ENCODE measurements at places on chromosomes 5 and 9.

- no peak for DNase-seq
These were observed 31.0 kb downstream of the TMEM38B start for GRCh38 chr9:105725370-105725769.

DNA sequence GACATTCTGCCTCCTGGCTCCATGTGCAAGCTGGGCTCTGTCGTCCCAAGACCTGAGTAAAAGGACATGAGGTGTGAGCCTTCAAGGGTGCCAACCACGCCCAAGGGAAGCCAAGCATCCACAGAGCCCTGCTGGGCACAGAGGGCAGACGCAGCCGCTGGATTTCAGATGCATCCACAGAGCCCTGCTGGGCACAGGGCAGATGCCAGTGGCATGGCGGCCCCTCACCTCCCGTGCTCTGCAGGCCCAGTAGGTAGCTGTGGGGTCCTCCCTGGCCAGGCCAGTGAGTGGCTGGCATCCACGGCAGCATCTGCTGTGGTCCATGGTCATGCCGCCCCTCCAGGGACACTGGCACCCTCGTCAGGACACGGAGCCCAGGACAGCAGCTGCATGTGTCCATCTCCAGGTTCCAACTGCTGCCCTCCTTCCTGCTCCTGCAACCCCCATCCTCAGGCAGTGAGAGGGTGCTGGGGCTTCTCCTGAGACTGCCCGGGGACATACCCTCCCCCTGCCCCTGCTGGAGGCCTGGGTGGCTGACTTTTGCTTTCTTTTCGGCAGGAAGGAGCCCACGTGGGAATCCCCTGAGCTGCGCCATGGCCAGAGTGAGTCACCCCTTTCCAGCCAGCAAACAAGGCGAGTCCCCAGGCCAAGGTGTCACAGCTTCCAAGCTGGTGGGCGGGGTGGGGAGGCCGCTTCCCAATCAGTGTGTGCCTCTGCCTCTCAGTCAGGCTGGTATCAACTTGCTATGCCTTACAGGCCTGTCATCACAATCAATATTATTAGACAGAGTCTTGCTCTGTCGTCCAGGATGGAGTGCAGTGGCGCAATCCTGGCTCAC, 4.0 kb upstream of the TRAF2 start:
- DNase-seq, result peak; percentile 60

DNA sequence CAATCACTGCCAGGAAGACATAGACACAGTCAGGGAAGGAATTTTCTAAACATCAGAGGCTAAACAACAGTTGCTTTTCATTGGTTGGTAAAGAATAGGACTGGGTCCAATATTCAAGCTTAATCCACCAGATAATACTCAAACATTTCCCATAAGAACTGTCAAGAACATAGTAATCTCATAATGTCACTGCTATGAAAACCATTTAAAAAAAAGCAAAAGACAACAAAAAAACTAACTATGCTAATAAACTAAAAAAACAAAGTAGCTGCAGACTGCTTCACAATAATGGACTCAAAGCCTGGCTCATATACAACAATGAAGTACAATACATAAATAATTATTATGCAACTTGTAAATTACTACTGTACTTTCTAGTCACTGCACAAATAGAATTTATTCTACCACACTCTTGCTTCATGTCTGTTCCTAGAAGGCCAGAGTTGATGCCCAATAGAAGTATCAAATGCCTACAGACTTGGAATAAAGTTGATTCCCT, 148.7 kb downstream of the MLLT3 start:
- peak; percentile 54 for DNase-seq

- DNase-seq, result peak; percentile 85
These were observed 42.3 kb downstream of the MACROH2A1 start for GRCh38 chr5:135356522-135357318.

DNA sequence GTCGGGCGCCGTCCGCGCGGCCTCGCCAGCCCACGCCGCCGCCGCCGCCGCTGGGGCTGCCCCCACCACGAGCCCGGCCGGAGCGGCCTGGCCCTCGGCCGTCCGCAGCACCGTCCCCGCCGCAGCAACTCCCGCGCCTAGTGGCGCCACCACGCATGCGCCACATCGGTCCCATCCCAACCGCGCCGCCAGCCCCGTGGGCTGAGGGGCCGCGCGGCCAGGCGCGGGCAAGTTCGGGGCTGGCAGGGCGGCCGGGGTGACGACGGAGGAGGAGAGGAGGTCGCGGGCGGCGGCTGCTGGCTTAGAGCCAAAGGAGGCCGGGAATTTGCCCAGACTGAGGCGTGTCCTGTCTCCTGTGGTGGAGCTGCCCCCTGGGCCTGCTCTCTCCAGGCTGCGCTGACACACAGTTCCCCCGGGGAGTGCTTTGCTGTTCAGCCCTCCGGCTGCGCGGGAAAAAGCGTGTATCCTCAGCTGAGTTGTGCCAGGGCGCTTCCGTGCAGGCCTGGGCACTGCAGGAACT, at the start of gene TUSC1:
TSS of gene TUSC1 (minus strand) at position 298 of the 520 bp plus-strand sequence. CDS start at position 166, 132 bp downstream.
- DNase-seq, result peak; percentile 89

DNA sequence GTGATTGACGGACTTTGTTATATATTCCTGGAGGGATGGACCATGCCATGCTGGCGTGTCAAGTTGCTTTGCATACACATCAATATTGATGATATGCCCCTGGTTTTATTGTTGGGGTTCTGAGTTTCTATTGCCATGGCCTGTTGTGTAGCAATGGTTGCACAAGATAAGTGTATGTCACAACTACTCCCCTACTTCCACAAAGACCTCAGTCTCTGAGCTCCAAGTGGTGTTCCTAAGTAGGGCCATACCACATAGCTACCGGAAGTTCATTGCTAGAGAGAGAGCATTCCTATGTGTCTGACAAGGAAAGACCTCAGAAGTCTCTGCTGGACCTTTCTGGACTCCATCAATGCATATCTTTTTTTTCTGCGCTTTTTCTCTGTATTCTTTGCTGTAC, 19.8 kb downstream of the TXNDC8 start:
- no peak for DNase-seq

DNA sequence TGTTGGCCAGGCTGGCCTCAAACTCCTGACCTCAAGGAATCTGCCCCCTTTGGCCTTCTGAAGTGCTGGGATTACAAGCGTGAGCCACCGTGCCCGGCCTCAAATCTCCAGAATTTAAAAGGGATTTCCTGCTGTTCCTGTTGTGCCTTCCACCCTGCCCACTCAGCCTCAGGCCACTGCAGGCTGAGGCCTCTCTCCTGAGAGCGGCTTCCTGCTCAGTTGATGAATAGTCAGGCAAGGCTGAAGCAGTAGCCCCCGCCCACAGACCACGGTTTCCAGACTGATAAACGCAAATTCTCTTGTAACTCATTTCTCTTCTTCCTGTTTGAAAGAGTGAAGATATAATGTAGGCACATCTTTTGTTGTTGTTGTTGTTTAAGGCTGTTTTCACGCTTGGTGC, 127.0 kb upstream of the PLCXD3 start:
- DNase-seq, result no peak

GRCh38 chr9:93653760-93654159, 77.4 kb downstream of the PHF2 start:
- DNase-seq, result no peak

DNA sequence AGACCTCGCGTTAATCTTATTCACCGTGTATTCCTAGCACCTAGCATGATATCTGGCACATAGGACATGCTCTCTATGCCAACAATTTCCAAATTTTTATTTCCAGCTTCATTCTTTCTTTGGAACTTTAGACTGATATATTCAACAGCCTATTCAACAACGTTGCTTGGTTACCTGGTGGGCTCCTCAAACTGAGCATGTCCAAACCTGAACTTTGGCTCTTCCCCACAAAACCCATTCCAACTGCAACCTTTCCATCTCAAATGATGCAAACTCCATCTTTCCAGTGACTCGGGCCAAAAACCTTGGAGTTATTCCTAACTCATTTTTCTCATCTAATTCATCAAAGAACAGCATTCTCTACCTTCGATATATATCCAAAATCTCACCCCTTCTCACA, 525.2 kb downstream of the AGTPBP1 start:
- DNase-seq, result no peak

DNA sequence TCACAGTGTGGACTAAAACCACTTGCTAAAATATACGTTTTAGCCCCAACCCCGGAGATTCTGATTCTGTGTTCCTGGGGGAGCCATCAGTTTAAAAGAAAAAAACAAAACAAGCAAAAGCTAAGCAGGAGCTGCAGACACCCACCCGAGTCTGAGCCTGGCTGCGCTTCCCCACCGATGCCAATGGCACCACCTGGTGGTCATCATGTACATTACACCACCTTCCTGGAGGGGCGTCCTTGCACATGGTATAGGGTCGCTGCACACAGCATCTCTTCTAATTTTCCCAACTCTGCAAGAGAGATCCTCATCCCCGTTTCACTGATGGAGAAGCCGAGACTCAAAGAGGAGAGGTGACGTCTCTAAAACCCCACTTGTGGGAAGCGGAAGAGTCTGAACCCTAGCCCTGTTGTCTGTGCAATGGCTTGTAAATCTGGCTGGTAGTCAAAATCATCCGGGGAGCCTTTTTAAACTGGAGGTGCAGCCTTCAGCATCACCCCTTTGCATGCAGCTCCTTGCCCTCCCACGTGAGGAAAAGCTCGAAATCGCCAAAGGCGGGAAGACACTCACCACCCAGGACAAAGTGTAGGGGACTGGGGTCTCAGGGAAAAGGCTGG, 23.1 kb upstream of the CNOT6 start:
- peak; percentile 86 for DNase-seq

- DNase-seq, result no peak
These were observed 436.5 kb downstream of the KIAA0825 start for GRCh38 chr5:94181895-94182294.

GRCh38 chr9:5479994-5480694, 29.8 kb downstream of the CD274 start:
- DNase-seq, result no peak

- DNase-seq, result no peak
These were observed 35.5 kb upstream of the ELL2 start for GRCh38 chr5:95996904-95997723.

DNA sequence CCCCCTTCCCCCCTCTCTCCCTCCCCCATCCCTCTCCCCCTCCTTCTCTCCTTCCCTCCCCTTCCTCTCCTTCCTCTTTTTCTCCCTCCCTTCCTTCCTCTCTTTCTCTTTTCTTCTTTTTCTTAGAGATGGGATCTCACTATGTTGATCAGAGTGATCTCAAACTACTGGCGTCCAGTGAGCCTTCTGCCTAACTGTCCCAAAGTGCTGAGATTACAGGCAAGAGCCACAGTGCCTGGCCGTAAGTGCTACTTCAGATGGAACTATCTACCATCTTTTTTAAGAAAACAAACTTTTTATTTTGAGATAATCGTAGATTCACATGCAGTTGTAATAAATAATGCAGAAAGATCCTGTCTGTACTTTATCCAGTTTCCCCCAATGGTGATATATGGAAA, 6.3 kb downstream of the RCL1 start:
- no peak for DNase-seq

- no peak for DNase-seq
These were observed 96.3 kb downstream of the UNC13B start for GRCh38 chr9:35257986-35258659.

DNA sequence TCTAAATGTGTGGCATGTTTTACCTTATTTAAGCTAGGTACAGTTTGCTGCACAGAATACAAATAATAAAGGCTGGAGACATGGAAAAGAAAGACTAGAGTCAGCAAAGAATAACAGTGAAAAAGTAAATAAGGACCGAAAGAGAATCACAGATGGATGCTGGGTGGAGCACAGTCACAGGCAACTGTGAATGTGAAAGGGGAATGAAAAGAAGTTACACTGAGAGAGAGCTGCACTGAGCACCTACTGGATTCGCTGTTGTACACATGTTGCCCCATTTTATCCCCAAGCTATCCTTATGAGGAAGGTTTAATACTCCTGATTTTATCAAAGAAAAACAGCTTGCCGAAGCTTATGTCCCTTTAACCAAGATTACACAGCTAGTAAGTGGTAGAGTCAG, 165.4 kb upstream of the RGMB start:
- DNase-seq, result no peak

DNA sequence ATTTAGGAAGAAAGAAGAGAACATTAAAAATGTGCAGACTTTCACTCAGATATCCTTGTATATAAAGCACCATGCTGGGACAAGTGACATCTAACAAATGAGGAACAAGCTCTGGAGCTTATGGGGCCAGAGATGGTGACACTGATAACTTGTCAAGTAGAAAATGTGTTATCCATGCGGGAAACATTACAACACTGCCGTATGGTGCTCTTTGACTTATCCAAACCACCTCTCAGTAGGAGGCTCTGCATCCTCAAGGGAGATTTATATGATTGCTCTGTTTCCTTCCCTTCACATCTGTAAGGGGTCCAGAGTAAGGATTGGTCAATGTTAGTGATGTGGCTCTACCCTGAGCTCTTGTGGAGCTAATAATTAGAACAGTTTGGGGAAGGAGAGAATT, 23.5 kb downstream of the KCTD16 start:
- DNase-seq, result no peak

- no peak for DNase-seq
These were observed 12.2 kb downstream of the DDX4 start for GRCh38 chr5:55750063-55750462.

GRCh38 chr5:34474573-34475021, 181.5 kb upstream of the RAI14 start:
- DNase-seq, result peak; percentile 84

DNA sequence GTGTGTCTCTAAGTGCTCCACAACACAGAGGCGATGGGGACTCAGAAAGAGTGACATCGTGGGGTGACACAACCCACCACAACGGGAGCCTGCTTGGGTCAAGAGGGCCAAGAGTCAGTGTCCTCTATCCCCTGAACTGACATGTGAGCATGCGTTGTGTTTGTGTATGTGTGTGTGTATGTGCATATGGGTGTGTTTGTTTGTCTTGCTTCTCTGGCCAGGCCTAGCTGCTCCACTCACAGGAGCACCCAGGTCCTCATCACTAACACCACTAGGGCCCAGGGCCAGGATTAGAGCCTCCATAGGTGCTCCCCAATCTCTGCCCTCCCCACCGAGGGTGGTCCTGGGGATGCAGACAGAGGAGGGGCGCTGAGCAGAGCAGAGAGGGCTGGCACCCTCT, 115.0 kb upstream of the CTSV start:
- no peak for DNase-seq

DNA sequence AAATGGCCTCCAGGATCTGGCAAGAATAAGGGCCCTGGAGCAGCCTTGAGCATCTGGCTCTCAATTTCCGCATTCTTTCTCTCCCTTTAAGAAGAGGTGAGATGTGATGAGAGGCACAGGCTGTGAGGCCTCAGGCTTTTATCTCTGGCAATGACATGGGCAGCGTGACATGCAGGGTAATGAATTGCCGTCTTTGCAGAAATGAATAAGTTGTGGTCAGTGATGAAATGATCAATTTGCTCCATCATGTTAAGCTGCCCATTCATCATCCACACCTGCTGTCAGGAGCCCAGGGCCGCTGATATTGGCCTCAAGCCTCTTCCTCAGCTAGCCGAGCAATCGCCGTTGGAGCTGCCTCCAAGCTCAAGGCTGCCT, 265.3 kb downstream of the TRIM32 start:
- no peak for DNase-seq

- DNase-seq, result no peak
These were observed 8.0 kb upstream of the MAMDC2 start for GRCh38 chr9:70035691-70036090.

DNA sequence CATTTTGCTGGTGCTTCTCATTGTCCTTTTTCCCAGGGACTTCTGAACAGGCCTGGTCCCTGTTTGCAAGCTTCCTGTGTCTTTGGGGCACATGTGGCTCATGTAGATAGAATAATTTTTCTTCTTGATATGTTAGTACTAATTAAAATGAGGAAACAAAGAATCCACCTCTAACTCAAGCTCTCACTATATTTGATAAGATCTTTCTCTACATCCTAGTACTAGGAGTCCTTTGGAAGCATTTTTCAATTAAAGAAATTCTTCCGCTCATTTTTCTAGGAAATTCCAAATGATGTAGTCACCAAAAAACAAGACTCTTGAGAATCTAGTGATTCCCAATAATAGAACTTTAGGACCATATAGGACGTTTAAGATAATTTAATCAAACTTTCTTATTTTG, 165.3 kb downstream of the SEC61B start:
- DNase-seq, result peak; percentile 68

GRCh38 chr9:114811301-114811700, 5.5 kb upstream of the TNFSF15 start:
- DNase-seq, result no peak

Measured in adipocyte (in vitro differentiated cells).